ENCODE measurements at places on chromosomes 2 and 18. TPM values are rescaled to one million over a fixed set of nuclear protein-coding genes. Genes with fewer than 3 reads are reported as not detected.

KCNG2 gene
- not detected for total RNA-seq

GREB1L gene
- total RNA-seq = 11.0 TPM

- DNase-seq = no peak
Observed at GRCh38 chr18:10148189-10148929, 234.5 kb downstream of the VAPA start.

GRCh38 chr18:75527848-75528685, 100.6 kb upstream of the SMIM21 start:
- no peak for DNase-seq

- DNase-seq = no peak
Observed at GRCh38 chr2:192155511-192156118, 39.1 kb downstream of the TMEFF2 start.

- DNase-seq = no peak
Observed at GRCh38 chr2:29423061-29423666, 307.9 kb downstream of the CLIP4 start.

DNA sequence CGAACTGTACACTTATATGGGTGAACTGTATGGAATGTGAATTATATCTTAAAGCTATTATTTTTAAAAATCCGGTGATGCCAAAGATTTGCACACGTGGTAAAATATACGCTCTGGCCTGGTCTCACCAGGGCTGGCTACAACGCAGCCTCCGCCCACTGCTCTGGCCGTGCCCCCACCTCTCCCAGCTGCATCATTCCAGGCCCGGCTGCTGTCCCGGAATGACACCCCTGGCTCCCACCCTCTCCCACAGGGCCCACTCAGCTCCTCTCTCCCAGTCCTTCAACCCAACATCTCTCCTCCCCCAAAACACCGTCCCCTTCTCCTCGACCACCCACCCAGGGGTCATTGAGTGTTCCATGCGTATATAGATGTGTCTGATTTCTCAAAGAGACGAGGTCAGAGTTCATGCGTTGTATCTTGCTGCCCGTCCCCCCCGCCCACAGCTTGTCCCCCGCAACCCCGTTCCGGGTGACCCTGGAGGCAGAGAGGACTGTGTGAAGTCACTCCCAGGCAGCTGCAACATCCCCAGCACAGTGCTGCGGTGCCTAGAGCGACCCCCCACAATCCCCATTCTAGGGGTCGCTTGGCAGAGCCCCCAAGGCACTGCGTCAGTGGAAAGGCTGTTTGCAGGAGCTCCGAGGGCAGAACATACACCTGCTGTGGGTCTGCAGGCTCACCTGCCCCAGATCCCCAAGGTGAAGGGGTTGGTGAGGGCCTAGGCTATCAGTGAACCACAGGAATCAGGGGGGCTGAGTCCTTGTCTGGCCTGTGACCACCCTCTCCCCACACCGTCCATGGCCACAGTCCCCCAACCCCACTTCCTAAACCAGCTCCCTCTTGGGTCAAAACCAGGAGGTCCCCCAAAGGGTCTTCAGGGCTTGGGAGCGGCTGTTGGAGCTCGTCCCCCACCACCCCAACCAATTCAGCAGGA, 13.3 kb downstream of the DNMT3A start:
- no peak for DNase-seq

DNA sequence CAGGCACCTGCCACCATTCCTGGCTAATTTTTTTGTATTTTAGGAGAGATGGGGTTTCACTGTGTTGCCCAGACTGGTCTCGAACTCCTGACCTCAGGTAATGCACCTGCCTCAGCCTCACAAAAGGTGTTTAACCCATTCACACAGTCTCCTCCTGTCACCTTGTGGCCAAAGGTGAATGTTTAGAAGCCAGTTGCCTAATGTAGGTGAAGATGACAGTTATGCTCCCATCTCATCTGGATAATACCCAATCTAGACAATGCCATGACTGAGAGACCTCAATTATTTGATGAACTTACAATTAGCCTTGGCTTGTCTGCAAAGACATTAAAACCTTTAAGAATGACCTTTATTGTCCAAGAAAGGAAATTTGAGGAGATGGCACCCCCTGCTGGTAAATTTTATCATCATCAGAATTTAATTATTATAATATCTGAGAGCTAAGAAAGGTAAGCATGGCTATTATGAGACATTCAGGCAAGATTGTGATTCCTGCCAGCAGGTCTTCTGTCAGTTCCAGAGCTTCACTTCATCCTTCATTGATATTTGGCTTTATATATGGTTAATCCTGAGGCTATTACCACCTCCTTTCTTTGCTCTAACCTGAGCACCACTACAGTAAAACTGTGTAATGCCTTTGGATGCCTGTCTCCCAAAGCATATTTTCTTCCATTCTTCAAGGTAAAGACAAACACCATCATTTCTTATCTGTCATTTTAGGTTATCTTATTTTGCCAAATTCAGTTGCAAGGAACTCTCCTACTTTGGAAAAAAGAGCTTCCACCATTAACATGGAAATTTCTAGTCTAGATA, 117.6 kb downstream of the FAM124B start:
- DNase-seq = no peak

GRCh38 chr2:55056024-55056521, 5.8 kb upstream of the RTN4 start:
- no peak for DNase-seq

GRCh38 chr2:12828980-12829379, 112.2 kb downstream of the TRIB2 start:
- no peak for DNase-seq

- no peak for DNase-seq
Observed at GRCh38 chr2:6917761-6918421, 679 bp downstream of the RNF144A start.

DNA sequence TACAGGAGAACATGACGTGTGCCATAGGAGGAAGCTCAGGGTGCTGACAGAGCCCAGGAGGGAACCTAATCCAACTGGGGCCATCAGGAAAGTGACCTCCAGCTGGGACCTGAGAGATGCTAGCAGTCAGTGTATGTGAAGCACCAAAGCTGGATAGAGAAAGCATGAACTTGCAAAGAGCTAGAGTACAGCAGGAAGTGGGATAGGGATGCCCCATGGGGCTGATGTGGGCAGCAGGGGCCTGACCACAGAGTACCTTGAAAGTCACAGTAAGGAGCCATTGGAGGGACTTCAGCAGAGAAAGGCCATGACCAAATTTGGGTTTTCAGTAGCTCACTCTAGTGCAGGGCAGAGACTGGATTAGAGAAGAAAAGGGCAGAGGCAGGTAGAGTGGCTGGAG, 91.6 kb upstream of the TTC39C start:
- DNase-seq = no peak

- no peak for DNase-seq
Observed at GRCh38 chr2:204265681-204266181, 279.5 kb upstream of the PARD3B start.
